Effector memory CD8-positive, alpha-beta T cell (primary cell): ENCODE measurements at places on chromosomes 4 and X.

GRCh38 chr4:53967986-53968385 lies 96.4 kb downstream of the CHIC2 start:
- DNase-seq = no peak

GRCh38 chr4:100177855-100178254 lies 12.4 kb downstream of the DDIT4L start:
- no peak for DNase-seq

- DNase-seq = no peak
Observed at GRCh38 chr4:28966982-28967381, 1753.2 kb upstream of the PCDH7 start.

DNA sequence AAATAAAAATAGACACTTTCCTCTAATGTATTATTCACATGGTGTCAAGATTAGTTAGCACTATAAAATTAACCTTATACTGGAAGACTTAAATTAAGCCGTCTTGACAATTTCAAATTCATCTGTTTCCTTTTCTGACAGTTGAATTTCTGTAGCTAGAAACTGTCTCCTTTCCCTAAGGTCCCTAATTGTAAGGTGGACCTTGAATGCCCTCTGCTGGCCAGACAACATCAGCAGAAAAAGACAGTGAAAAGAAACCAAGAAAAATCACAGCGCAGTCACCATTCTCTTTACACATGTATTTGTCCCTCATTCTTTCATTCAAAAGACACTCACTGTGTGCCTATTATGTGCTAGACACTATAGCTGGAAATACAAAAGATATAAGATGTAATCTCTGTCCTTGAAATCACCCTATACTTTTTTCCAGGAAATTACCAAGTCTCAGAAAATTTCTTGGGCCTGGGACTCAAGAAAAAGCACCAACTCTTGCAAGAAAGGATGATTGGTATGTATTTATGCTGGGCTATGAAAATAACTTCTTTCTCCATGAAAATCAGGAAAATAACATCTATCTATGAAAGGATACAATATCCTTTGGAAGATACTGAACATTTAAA lies 32.7 kb upstream of the AMBN start:
- DNase-seq = peak; percentile 17

- no peak for DNase-seq
Observed at GRCh38 chrX:9628779-9629493, 136.7 kb downstream of the GPR143 start.

DNA sequence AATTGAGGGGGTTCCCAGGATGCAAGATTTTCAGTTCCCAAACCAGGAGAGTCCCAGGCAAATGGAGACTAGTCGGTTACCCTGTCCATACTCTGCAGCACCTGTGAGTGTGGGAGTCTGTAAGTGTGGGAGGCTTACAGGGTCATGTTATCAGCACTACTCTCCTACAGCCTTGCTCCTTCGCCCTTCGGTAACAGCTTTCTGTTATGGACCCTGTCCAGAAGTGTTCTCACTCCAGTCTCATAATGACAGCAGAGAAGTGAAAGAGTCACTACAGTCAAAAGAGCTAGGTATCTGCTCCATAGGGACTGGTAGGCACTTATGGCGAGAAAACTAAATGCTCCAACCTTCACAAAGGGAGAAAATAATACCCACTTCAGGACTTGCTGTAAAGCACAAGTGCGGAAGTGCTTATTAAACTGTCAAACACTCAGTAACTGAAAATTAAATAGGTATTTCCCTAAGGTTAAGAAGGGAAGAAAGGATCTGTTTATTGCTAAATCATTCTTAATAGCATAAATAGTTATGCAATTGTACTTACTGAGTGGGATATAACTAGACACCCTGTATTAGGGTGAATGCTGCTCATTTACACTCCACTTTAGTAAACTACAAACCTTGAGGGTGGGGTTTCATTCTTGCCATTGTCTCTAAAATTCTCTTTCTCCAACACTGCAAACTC lies 2.7 kb upstream of the ADH7 start:
- no peak for DNase-seq

- no peak for DNase-seq
Observed at GRCh38 chr4:548976-549375, 27.1 kb downstream of the TMEM271 start.

GRCh38 chrX:39451046-39451445 lies 646.7 kb downstream of the BCOR start:
- DNase-seq = no peak

GRCh38 chr4:26842911-26843310 lies 17.7 kb upstream of the STIM2 start:
- DNase-seq = no peak

DNA sequence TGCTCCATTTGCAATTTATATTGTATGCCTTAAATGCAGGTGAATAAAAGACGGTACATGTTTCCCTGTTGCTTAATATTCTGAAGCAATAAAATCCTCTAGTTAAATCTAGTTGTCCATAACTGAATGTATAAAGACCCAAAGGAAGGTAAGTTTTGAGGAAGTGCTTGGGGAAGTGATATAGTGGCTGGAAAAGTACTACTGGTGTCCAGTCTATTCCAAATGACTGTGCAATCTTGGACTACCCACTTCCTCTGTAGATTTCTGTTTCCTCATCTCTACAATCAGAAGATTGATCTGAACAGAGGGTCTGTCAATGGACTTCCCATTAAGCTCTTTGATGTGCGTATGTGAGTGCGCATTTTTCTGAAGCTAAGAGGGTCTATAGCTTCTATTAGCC lies 17.0 kb downstream of the SNCA start:
- DNase-seq = no peak

GRCh38 chr4:8283161-8283560 lies 13.6 kb downstream of the HTRA3 start:
- no peak for DNase-seq

GRCh38 chrX:2828959-2829411 lies 255 bp downstream of the GYG2 start:
- DNase-seq = no peak

- DNase-seq = no peak
Observed at GRCh38 chr4:148072789-148073188, 340.9 kb downstream of the ARHGAP10 start.

DNA sequence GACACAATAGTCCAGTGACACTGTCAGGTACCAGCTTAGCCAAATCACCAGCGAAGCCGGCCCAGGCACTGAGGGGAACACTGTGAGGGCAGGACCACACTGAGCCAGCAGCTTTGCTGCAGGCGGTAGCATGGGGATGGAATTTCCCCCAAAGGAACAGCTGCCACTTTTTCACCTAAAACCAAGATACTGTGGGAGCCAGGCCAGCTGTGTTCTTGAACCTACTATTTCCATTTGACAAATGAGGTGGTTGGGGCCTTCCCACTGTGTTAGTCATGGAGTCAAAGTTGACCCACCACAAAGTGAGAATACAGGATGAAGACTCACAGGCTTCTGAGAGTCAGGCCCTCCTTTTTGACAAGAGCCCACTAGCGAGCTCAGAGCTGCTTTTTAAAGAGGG lies 70.7 kb upstream of the SH3RF1 start:
- no peak for DNase-seq

DNA sequence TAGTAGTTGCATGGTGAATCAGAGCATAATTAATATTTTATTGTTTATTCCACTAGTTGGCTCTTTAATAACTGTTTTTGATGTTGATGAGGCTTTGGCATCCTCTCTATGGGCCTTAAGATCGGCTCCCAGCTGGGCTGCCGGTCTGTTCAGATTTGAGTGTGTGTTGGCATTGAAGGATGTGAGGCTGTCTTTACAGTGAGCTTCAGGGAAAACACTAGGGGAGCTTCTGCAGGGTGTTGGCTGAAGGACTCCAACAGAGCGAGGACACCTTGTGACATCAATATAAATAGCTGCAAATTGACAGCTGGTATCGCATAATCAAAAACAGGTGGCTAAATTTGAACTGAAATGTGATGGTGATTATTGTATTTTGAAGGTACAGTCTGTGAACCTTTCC lies 322.0 kb downstream of the FSTL5 start:
- no peak for DNase-seq

- DNase-seq = no peak
Observed at GRCh38 chr4:15381806-15382338, 46.0 kb upstream of the C1QTNF7 start.

- no peak for DNase-seq
Observed at GRCh38 chr4:68987007-68987406, 35.4 kb upstream of the UGT2A3 start.
